Dorsolateral prefrontal cortex (tissue), 122 donors: ENCODE measurements at places on chromosomes 5 and 9.

DNA sequence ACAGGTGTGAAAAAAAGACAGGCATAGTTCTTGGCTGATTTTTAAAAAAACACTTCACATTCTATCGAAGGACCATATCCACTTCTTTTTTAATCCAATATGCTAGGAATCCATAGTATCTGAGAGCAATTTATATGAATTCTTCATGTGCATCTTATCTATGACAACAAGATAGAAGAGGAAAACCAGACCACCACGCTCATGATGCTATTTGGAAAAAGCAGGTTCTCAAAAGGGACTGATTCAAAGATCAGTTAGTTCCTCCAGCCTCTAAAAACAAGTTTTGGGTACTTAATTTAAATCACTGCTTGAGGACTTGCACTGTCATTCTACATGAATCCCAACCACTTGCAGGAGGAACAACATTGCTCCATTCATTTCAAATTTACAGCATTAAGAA is 6.3 kb downstream of the MEF2C start:
- no peak for DNase-seq

DNA sequence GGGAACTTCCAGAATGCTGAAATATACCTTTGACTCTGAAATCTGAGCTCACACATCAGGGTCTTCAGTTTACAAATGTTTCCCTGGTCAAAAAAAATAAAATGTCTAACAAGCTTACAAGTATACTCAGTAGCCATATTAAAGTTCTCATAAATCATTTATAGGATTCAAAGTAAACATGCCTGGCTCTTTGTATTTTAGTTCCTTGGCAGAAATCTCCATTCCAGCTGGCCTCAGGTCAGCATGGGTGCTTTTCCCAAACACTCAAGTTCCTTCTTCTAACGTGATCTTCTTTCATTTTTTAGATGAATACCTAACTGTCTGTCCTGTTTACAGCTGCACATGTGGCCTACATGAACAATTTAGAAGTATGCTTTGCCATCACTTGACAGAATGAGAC is 263.2 kb downstream of the GAS1 start:
- DNase-seq, result no peak

- DNase-seq, result no peak
These were observed 32.1 kb downstream of the NDST1 start for GRCh38 chr5:150540042-150540441.

DNA sequence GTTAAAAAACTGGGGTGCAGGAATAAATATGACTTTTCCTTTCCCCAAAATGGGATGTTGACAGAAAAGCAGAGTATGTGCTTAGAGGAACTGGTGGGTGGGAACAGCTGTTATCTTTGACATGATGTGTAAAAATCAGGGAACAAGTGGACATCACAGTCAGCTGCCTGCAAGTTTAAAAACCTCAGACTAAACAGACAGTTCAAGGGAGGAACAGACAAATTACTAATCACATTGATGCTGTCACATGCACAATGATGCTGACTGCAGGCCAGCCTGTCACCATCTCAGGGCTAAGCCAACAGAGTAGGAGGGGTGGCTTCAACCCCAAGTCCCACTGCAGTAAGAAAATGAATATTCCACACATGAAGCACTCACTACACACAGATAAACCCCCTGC is 38.2 kb upstream of the UBAP2 start:
- peak; percentile 36 for DNase-seq

GRCh38 chr9:101458963-101459631 is 23.5 kb upstream of the ALDOB start:
- no peak for DNase-seq

GRCh38 chr5:138869763-138870500 is 5.2 kb downstream of the LRRTM2 start:
- no peak for DNase-seq

DNA sequence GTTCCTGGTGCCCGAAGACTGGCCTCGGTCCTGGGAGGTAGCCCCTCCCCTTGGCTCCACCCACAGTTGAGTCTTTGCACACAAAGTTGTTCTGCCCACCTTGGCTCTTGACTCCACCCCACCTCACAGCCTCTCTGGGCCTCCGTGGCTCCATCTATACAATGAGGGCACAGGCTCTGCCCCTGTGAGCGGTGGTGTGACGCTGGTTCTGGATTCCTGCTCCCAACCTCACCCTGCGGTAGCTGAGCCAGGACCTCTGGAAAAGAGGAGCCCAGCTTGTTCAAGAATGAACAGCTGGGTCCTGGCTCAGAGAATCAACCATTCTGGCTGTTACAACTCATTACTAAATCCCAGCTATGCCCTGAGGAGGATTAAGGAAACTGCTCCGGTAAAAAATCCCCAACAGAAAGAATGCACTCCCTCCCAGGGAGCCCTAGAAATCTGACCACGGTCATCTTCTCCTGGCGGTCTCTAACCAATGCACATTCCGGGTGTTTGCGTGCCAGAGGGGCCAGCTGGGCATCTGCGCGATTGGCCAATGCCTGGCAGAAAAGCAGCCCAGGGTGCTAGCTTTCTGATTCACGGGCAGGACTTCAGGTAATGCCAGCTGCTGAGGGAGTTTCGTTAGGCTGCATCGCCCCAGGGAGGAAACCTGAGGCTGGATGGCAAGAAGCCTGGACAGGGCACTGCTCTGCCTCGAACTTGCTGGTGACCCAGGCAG is 9.9 kb upstream of the GRHPR start:
- DNase-seq, result no peak
